CD8-positive, alpha-beta memory T cell (primary cell): ENCODE measurements at places on chromosomes 13 and 19. TPM values are rescaled to one million over a fixed set of nuclear protein-coding genes. Genes with fewer than 3 reads are reported as not detected.

Gene RNASEH2A
- 24.1 TPM for polyA plus RNA-seq

Gene WDR87
- not detected for polyA plus RNA-seq

Gene ZNF222
- 3.2 TPM for polyA plus RNA-seq

Gene ZNF585A
- 52.7 TPM for polyA plus RNA-seq

Gene ANGPTL8
- not detected for polyA plus RNA-seq

Gene C19orf33
- 0.90 TPM for polyA plus RNA-seq

Gene PSG6
- polyA plus RNA-seq, result not detected

Gene ZNF728
- polyA plus RNA-seq, result not detected

Gene CLDN10
- not detected for polyA plus RNA-seq

Gene COL5A3
- 0.23 TPM for polyA plus RNA-seq

Gene ICAM3
- 244 TPM for polyA plus RNA-seq

Gene SPACA4
- not detected for polyA plus RNA-seq

Gene KCNK6
- polyA plus RNA-seq, result 3.6 TPM
